ENCODE measurements at places on chromosomes 7 and 10. TPM values are rescaled to one million over a fixed set of nuclear protein-coding genes. Genes with fewer than 3 reads are reported as not detected.
A peak's percentile ranks its signal among the peaks of the same experiment; 100 is the strongest.

- no peak for DNase-seq
These were observed 124.8 kb downstream of the CACNA2D1 start for GRCh38 chr7:82318786-82319185.

- peak; percentile 55 for DNase-seq
These were observed 729.9 kb downstream of the ZWINT start for GRCh38 chr10:55631071-55631654.

DNA sequence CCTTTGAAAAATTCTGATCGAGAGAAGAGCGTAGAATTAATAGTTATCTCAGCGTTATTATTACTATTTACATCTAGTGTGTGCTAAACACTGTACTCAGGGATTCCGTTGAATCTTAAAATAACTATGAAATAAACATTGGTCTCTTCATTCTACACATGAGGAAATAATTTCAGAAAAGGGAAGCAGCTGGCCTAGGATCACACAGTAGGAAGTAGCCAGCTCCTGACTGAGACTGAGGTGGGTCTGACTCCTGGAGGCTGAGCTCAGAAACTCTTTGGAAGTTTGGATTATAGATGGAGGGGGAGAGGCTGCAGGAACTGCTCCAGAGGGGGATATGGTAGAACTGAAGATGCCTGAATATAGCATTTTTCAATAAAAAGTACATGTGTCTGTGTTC is 183.9 kb upstream of the WDR11 start:
- no peak for DNase-seq

GRCh38 chr7:144445590-144445989 is 42.1 kb upstream of the NOBOX start:
- no peak for DNase-seq

EFCAB10 gene
- total RNA-seq, result not detected

- no peak for DNase-seq
These were observed 74.0 kb downstream of the JMJD1C start for GRCh38 chr10:63391812-63392211.

- DNase-seq, result no peak
These were observed 62.6 kb upstream of the PLPP4 start for GRCh38 chr10:120394446-120394845.

MYOZ1 gene
- not detected for total RNA-seq

DNA sequence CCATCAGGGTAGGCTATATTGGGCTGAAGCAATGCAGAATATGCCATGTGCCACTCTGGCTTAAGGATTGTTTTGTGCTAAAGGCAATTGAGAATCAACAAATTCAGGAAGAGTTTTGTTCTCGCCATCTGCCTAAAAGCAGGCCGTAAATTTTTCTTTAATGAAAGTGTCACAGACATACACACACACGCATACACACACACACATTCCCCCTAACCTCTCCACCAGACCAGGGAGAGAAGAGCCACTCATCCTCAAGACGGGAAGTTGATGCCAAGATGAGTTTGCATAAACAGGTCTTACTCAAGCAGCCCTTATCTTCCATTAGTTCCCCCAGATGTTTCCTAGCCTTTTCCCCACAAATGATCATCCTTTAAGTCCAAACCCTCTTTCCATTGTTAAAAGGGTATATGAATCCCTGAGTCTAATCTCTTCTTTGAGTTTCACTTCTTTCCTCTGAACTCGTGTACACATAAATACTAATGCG is 59.6 kb upstream of the TRIM24 start:
- no peak for DNase-seq

DNA sequence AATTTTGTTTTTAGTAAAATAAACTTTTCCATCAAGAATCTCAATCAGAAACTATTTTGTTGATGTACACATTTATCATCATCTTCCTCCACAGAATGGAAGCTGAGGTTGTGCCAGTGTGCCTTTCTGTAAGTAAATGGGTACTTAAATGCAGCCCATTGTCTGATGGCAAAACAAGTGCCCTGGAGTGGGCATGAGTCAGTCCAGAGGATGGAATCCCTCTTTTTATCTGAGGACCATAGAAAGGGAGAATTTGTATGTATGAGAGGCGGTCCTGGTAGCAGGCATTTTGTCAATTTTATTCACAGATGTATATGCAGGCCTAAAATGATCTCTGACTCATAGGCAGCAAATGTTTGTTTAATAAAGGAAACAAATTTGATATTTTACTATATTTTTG is 102.1 kb upstream of the MAGI2 start:
- DNase-seq, result no peak

DNA sequence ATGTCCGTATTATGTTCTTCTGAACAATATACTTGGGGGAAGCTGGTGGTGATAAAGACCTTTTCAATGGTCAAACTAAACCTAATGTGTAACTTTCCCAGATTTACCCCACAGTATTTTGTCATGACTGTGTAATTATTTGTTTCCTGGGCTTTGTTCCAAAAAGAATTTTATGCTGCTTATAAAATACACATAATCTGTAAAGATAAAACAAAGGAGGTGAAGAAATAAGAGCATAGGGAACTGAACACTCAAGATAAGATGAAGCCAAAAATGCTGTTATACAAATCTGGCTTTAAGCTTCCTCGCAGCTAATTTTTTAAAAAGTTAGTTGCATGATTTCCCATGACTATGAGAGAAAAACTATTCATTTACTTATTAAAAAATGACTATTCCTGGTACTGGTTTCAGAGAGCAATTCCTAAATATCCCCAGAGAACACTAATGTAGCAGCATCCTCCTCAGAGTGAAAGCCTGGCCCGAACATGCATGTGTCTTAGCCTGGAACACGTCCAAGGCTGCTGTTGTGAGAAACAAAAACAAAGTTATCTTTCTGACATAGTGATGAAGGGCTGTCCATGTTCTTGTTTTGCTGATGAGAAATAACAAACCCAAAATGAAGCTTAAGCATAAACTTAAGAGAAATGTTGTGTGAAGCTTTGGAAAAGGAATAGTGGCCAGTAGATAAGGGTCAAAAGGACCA is 33.9 kb downstream of the MALSU1 start:
- DNase-seq, result no peak

GRCh38 chr10:125156196-125156595 is 4.2 kb downstream of the CTBP2 start:
- no peak for DNase-seq

LRIT2 gene
- not detected for total RNA-seq

- DNase-seq, result no peak
These were observed 812 bp downstream of the DOCK1 start for GRCh38 chr10:126905776-126906703.

- DNase-seq, result no peak
These were observed 50.4 kb downstream of the MGAM2 start for GRCh38 chr7:142161921-142162320.

DNA sequence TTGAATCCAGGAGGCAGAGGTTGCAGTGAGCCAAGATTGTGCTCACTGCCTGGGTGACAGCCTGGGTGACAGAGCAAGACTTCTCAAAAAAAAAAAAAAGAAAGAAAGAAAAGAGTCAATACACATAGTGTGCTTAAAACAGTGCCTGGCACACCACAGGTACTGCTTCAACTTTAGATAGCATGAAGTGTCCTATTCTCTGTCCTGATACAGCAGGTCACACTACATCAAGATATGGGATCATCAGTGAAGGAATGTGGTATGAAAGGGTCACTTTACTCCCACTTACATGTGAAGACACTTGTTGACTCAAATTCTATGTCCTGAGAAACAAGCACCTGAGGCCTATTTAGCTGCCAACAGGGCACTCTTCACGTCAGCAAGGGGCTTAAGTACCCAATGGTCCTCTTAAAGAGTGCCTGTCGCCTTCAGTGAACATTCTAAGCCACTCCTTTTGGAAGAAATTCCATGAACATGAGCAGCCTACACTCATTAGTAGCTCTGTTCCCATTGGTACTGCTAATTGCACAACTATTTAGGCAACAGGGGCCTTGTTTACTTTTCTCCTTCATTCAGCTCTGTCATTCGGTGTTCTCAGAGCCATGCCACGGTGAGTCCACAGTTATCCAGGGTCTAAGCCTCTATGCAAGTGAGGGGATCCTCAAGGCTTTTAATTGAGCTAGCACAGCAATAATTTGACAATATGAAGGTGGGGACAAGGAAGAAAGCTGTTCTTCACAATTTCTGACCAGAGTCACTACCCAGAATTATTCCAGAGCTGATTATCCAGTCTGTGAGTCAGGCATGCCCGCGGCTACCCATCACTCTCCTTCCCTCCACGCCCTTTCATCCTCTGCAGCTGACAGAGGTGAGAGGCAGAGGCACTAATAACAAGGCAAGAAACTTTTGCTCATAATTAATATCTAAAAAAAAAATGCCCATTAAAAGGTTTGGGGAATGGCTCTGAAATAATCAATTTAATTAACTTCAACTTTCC is 56.6 kb upstream of the PTN start:
- DNase-seq, result no peak

- DNase-seq, result no peak
These were observed 115.8 kb upstream of the CARD11 start for GRCh38 chr7:3159445-3159844.

GRCh38 chr10:120818301-120818700 is 32.9 kb upstream of the WDR11 start:
- DNase-seq, result no peak

DNA sequence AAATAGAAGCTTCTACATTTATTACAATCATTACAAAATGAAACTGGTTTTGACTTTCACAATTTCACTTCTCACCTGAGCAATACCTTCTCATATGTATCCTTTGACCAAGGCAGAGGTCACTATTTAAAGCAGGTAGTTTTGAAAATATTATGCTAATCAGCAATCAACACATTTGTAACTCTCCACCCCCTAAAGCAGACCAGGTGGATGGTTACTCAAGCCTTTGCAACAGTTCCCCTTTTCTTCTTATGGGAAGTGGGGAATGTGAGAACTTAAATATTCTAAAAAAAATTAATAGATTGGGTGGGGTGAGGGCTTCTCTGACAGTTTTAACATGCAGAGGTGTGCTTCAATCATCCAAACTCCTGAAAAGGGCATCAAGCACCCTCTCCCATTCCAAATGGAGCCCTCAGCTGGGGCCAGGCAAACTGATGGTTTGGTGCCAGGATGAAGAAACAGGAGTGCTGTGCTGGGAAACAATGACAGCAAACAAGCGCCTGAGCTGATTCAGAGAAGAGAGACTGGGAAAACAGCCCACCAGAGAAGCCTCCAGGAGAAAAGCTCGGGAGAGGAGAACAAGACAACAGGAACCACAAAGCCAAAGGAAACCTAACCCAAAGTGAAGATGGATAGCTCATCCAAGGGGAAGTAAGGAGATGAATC is 17.1 kb downstream of the RAPGEF5 start:
- no peak for DNase-seq
